ENCODE measurements at places on chromosomes 3 and 15.

- DNase-seq = no peak
These were observed 47.9 kb upstream of the TRAK1 start for GRCh38 chr3:42043099-42043813.

DNA sequence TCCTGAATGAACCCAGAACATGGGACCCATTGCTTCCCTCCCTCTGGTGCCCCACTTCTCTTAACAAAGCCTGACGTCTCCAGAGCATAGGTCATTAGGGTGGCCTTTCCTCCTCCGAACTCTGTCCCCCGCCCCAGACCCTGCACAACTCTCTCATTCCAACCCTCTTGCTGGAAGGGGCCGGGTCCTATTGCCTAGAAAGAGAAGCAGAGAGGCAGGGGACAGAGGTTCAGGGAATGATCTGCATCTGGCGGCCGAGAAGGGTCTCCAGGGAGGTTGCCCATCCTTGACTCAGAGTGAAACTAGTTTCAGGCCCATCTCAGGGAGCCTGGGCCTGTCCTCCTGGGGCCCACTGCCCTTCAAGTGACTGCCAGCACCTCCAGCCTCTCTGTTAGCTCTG is 79.0 kb downstream of the LINGO1 start:
- no peak for DNase-seq

DNA sequence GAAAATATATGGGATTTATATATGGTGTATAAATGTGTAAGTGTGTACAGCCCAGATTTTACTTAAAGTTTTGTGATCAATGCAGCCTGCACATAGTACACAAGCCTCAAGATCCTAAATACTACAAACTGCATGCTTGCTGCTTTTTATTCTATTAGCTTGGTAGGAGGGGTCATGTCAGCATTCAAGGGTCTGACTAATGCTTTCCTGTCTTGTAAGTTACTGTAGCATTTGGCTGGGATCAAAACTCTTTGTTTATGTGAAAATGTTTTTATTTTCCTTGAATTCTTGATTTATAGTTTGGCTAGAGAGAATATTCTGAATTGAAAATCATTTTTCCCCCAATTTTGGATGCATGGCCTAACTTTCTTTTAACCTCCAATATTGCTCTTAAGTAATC is 370.9 kb downstream of the NSUN3 start:
- no peak for DNase-seq

DNA sequence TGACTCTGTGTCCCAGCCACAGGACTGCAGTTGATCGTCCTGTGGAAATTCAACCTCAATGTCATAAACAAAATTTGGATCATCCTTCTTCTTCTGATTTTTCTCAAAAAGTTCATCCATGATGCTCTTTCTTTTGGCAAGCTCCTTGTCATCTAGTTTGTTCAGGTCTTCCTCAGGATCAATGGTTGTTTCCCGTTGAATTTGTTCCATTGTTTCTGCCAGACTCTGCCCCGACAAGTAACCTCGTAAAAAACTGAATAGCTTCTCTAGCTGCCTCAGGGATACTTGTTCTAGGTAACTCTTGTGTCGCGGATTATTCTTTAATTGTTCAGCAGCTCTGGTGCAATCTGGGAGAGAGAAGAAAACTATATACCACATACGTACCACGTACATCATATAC is 4.5 kb downstream of the CEP19 start:
- no peak for DNase-seq

DNA sequence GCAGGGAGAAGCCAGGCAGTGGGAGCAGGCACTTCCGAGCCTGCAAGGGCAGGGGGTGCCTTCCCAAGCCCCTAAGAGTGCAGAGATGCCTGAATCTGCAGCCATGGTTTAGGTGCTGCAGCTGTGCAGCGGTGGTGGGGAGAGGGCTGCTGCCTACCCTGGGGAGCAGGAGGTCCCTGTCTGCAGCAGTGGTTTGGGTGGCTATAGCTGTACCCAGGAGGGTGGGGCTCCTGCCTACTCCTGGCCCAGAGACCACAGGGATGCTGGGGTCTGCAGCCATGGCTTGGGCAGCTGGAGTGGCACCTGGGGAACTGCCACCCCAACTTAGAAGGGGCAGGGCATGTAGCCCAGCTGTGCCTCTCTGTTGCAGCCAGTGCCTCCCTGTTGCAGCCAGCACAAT is 488.1 kb upstream of the THBS1 start:
- no peak for DNase-seq
